ENCODE measurements at places on chromosomes 5 and 9. TPM values are rescaled to one million over a fixed set of nuclear protein-coding genes. Genes with fewer than 3 reads are reported as not detected.

Gene ADAMTS6
- 1.7 TPM for total RNA-seq

Gene PCDHA3
- total RNA-seq: 4.5 TPM

Gene THBS4
- 0.43 TPM for total RNA-seq

Gene DBH
- not detected for total RNA-seq

GRCh38 chr5:133427121-133427777, 185.1 kb downstream of the FSTL4 start:
- DNase-seq: no peak

GRCh38 chr9:29211580-29212396, 1638.5 kb upstream of the C9orf72 start:
- DNase-seq: peak; percentile 20

DNA sequence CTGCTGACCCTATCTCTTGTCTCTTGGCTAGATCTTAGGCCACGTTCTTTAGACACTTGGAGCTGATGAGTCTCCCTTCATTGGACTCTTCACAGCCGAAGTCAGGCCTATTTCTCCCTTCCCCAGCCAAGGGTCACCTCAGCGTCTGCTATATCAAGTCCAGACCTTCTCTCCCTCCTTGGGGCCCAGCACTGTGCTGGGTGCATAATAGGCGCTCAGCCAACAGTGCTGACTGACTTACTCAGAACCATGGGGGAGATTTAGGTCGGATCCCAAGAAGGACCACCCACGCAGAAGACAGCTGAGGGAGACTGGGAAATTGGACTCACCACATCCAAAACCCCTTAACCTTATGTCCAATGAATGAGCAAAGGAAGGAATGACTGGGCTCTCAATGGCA, 5.6 kb upstream of the AMBP start:
- DNase-seq: no peak

GRCh38 chr5:124828731-124829234, 82.3 kb upstream of the ZNF608 start:
- DNase-seq: no peak

DNA sequence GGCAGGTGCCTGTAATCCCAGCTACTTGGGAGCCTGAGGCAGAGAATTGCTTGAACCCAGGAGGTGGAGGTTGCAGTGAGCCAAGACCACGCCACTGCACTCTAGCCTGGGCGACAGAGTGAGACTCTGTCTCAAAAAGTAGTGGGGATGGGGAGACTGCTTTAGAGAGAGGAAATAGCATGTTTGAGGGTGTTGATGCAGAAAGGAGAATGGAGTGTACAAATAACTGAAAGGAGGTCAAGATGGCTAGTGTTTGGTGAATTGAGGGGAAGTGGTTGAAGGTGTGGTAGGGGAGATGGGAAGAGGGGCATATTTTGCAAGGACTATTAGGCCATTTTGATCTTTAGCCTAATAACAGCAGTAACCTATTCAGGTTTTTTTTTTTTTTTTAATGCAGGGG, 18.2 kb downstream of the TENT2 start:
- DNase-seq: no peak

DNA sequence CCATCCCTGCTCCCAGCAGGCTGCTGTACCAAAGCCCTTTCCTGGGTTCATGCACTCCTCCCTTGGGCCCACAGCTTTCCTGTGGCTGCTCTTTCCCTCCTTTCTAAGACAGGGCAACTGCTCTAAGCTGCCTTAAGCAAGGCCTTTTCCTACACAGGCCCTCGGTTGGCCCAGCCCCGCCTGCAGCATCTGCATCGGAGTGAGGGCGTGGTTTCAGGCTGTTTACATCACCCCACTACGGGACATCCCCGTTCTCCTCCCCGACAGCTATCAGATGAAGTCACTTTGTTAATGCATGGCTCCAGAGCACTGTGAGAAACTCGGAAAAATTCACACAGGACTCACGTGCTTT, 3.4 kb downstream of the DPH7 start:
- no peak for DNase-seq

DNA sequence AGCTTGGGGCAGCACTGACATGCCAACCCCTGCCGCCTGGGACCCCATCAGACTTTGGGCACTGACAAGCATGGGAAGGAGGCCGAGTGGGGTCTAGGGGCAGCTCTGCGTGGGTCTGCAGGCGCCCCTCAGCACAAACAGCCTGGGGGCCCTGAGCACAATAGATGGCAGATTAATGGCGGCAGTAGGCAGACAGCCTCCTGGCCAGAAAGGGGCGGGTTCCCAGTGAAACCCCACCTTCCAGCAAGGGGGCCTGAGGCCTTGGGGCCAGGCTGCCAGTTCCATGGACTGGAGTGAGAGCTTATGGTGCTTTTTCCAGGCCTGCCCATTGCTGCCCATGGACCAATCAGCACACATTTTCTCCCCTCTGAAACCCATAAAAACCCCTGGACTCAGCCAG, 2031.2 kb downstream of the EFNA5 start:
- no peak for DNase-seq

DNA sequence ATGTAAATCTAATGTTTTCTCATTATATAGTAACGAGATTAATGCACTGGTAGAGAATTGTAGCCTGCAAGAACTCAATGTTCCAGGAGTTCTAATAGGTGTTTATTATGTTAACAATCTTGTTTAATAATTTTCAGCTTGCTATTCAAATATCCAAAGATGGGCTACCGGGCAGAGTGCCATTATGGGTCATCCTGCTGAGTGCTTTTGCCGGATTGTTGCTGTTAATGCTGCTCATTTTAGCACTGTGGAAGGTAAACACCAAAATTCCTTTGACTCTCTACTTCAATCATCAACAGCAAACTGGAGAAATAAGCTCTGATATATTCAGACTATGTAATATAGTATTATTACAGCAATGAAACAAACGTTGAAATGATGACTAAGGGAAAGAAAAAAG, 41.9 kb upstream of the ITGA2 start:
- DNase-seq: no peak

GRCh38 chr9:89721176-89721700, 116.4 kb downstream of the GADD45G start:
- no peak for DNase-seq

DNA sequence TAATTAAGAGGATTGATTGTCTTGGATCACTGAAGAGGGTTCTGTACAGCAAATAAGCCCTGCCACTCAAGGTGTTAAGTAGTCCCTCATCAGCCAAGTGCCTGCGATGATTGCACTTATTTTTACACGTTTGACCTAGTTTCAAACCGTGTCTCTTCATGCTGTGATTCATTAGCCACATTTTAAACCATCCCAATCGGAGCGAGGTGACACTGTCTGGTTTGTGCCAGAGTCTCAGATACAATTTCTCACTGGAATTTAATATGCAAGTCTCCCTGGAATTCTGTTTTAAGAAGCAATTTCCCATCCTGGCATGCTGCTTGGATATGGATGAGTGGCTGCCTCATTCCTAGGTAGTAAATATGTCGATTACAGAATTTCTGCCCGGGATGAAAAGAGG, 1.6 kb downstream of the INSYN2B start:
- no peak for DNase-seq

DNA sequence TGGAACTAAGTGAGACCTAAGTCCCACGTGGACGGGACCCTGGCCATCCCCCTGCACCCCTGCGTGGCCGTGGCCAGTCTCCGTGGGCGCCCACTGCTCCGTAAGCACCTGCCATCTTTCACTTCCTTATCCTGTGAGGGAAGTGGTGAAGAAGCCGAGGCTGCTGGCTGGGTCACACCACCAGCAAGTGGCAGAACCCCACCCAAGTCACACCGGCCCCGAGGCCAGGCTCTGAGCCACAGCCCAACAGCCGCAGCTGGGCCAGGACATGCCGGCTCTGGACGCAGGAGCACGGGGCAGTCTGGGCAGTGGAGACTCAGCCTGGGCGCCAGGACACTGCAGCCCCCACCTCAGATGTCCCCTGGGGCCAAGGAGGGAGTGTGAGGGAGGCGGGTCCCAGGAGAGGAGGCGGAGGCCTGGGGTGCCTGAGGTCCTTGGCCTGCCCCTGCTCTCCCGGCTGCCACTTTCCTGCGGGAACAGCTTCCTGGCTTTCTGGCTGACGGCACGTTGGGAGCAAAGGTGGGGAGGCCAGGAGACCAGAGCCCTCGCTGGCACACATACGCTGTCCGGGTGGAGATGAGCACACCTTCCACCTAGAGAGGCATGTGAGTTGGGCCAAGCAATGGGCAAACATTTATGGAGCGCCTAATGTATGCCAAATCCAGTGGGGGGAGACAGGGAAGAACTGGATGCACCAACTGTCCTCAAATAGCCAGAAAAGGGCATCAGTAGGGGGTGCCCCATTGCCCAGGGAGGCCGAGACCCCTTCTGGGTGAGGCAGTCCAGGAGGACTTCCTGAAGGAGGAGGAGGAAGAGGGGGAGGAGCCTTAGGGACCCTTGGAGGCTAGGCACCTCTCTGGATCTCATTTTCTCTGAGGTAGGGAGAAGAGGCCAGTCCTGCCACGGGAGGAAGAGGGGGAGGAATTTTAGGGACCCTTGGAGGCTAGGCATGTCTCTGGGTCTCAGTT, 43.9 kb upstream of the EGFL7 start:
- DNase-seq: no peak

DNA sequence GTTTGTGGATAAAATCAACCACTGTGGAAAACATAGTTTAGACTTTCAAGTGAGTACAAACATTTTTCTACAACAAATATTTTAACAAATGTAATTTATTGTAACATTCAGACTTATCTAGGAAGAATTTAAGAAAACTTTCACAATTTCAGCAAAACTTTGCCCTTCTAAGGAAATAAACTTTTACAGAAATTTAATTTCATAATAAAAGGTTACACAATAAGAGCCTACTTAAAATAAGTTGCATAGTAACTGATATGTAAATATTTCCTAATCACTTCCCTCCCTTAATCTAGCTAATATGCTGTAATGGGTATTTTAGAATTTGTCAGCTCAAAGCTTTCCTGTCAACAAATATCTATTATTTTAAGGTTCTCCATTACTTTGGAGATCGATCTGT, 1899.9 kb downstream of the MAT2B start:
- no peak for DNase-seq

- DNase-seq: no peak
Observed at GRCh38 chr5:157479166-157479565, 19.2 kb downstream of the NIPAL4 start.

DNA sequence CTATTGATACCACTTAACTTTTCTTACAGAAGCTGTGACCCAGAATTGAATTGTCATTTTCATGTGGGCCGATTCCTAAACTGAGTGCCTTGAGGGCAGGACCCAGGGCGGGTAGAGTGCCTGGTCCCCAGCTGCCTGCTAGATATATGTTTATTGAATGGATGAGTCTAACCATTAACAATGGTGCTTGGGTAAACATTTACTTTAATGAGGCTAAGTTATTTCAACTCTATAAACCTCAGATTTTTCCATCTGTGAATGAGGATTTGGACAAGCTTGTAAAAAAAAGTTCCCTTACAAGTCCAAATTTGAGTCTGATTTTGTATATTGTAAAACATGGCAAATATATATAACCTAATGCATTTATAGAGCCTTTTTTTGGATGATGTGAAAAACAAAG, 181.8 kb upstream of the ELL2 start:
- DNase-seq: peak; percentile 80

DNA sequence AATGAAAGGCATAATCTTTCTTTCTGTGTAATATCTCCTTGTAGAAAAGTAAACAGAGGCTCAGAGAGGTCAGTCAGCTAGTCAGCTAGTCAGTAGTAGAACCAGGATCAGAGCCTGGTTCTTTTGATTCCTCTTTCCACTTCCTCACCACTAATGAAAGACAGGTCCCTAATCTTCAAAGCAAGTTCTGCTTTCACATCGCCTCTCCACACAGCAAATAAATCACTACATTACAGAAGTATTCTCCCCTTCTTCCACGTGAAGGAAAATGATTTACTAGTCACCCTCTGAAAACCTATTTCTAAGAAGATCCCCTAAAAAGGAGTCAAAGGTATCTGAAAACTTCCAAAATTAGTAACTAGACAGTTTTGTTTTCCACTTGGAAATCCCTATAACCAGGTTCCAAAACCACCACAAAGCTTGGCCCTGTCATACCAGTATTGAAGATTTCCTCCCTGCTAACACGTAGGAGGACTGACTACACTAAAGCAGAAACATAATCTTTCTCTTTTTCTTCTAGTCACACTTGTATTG, 140.5 kb upstream of the TARS1 start:
- no peak for DNase-seq

Data from H4 (cell line).